ENCODE measurements at places on chromosomes 1 and 21.

DNA sequence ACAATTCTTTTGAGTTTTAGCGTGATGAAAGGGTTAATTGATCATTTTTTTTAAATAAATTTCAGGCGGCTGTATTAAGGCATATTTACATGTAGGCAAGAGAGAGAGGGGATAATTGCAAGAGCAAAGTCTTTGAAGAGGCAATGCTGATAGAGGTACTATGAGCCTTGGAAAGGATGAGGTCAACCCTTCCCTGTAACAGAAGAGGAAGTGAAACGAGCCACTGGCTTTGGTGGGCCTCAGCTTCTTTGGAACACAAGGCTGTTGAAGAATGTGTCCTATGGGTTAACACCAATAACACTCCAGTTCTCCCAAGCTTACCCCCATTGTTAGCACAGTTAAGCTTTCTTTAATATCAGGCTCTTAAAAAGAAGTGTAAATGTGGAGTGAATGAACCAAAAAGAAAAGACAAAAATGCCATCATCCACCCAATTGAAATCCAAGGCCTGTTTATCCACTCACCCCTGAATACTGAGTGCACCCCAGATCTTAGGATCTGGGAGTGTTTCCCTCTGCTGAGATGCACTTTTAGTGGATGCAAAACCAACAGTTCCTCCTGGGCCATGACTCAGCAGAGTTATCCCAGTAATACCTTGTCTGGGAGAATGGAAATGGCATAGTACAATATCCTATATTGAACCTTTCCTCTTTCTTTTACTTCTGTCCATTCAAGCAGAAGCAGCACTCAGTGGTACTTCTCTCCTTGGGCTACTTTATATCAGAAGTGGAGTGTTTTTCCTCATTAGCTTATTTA lies 216.4 kb downstream of the SLC44A5 start:
- DNase-seq, result no peak

- peak; percentile 34 for DNase-seq
These were observed 205.5 kb downstream of the PTBP2 start for GRCh38 chr1:96927125-96927524.

- peak; percentile 56 for DNase-seq
These were observed 70.6 kb downstream of the FGGY start for GRCh38 chr1:59367301-59368007.

- peak; percentile 70 for DNase-seq
These were observed 12.9 kb downstream of the PLA2G2F start for GRCh38 chr1:20151906-20152598.

GRCh38 chr1:226816576-226816975 lies 53.8 kb upstream of the PSEN2 start:
- DNase-seq, result peak; percentile 87

Data from HT1080 (cell line).